Globus pallidus (tissue), 1 donor: ENCODE measurements at places on chromosomes 2 and 18.

DNA sequence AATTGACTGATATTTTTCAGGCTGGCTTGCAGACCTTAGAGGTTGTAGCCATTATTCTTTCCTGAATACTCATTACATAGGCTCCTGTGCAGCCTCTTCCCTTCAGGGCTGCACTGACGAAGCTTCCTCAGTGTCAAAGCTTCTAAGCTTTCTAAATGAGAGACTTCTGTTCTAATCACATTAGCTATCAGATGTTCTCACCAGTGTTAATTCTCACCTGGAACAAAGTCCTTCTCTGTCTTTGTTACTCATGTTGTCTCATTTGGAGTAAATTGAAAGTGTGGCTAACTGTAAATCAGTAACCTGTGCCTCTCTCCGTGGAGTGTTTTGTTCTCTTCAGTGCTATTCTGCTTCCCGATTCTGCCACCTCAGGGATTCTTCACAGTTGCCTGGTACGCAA is 76.9 kb downstream of the MC4R start:
- no peak for DNase-seq

- no peak for DNase-seq
These were observed 68.6 kb upstream of the COL5A2 start for GRCh38 chr2:189248141-189248540.

DNA sequence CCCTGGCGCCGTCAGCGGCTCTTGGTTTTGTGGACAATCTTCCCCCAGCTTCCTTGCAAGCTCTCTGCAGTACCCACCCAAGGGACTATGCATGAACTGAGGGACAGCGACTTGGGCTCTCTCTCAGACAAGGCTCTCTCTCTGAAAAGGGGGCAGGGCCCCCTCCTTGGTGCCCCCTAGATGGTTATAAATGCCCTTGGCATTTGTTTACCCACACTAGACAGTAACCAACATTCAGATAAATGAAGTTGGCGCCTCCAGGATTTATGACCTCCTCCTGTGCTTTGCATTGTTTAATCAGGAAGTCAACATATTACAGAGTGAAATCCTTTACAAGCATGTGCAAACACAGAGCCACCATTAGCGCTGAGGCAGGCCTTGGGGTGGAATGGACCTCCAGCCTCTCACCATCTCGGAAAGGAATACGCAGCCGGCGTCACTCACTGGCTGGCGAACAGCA is 547.4 kb upstream of the ID2 start:
- DNase-seq, result no peak

DNA sequence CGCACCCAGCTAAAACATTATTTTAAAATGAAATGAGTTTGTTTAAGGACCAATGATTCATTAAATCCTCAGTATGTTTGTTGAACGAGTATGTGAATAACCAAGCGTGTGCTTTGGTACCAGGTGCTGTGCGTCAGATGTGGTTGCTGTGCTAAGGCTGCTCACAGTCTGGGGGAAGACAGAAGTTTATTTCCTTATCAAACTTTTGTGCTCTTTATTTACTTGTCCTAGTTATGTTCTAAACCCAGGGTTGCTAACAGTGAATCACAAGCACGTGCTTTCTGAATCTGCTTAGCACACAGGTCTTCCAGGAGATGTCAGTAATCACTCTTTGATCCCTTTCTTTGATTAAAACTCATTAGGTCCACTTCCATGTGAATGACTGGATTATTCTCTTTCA is 37.0 kb downstream of the RAPGEF4 start:
- no peak for DNase-seq

DNA sequence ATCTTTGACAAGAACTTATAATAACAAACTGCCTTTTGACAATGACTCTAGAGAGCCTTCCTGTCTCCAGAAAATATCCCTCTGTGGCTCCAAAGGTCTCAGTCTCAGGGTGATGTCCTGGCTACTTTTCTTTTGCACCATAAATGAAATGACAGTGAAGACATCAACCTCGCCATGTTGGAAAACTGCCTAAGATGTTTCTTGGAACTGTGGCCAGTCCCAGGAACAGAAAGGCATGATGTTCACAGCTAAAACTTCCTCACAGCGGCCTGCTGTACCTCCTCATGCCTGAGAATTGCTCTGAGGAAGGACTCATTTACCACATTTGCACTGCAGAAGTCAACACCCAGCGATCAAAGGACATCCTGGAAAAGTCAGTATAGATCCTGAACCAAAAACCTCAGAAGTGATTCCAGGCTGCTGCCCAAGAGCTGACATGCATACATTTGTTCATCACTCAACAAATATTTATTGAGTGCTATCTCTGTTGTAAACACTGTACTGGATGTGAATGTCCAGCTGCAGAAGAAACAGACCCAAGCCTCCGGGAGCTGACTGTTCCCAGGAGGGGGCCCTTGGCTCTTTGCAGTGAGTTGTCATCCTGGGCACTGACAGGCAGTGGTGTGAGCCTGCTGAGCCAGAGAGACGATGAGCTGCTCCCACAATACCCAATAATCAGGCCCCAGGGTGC is 64.3 kb upstream of the ACSL3 start:
- peak; percentile 49 for DNase-seq

DNA sequence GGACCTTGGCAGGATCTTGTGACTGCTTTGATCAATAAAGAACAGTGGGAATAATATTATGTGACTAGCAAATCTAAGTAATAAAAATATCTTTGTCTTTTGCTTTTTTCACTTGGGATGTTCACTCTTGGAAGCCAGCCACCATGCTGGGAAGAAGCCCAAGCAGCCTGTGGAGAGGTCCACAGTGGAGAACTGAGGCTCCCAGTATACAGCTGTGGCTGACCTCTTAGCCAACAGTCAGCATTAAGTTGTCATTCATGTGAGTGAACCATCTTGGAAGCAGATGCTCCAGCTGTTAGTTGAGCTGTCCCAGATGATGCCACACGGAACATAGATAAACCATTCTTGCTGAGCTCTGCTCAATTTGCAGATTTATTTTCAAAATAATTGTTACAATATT is 160.0 kb downstream of the OSR1 start:
- peak; percentile 50 for DNase-seq

DNA sequence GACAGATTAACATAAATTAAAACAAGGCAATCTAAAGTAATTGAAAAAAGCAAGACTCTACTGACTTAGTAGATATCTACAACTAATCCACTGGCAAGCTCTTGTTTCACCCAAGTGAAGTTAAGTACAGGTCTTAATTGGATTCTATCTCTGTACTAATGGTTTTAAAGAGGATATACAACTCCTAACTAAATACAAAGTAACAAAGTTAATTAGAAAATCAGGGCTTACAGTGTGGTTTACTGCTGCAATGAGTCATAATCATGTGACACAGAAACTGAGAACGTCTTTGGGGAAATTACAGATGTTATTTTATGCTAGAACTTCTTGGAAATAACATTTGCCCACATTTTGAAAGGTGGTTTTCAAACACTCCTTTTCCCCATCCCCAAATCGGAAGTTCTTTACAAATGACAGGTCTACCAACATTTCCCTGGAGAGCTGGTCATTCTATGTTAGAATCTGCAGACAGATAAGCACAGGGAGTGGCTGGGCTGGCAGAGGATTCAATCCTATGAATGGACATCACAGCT is 245.3 kb downstream of the STK39 start:
- no peak for DNase-seq

DNA sequence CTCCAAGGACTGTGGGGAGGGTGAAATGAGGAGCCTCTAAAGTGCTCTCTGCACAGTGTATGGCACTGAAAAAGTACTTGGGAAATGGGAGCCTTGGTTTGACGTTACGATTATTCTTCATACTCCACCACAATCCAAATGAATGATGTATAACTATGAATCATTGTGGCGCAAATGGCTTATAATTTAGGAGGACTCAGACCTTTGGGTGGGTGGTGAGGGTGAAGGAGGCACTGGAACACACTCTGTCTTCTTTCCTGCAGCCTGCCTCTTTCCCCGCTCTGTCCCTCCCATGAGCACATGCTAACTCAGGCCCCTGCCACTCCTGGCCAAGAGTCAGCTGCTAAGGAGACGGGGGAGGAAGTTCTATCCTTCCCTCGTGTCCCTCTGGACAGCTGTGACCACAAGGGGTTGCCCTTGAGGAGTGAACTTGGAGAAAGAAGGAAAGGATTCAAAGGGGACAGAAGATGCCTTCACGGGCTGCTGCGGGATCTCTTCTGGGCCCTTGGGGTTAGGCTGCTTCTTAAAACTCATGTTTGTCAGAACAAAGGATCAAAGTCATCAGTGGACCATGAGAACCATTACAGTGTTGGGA is 36.5 kb downstream of the POLR1A start:
- DNase-seq, result no peak

GRCh38 chr2:15943378-15944280 is 3.3 kb downstream of the MYCN start:
- peak; percentile 87 for DNase-seq

DNA sequence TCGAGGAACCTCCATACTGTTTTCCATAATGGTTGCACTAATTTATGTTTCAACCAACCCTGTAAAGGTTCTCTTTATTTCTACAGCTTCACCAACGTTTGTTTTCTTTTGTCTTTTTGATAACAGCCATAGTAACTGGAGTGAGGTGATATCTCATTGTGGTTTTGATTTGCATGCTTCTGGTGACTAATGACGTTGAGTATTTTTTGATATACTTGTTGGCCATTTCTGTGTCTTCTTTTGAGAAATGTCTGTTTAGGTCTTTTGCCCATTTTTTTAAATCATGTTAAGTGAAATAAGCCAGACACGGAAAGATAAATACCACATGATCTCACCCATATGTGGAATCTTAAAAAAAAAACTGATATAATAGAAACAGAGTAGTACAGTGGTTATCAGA is 74.8 kb upstream of the SMIM21 start:
- no peak for DNase-seq

DNA sequence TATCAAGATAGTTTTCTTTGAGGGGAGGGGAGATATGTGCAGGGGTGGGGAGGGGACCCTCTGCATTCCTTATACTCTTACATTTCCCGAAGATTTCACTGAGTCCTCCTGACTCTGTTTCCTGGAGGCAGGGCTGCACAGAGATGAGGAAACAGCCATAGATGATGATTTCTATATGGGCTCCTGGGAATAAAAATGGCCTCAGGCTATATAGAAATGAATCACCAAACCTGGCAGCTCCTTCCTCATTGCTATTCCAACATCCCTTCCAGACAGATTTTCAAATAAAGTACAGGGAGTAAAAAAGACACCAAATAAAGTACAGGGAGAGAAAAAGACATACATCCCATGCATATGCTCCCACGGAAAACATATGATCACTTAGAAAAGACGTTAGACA is 474.8 kb upstream of the RAB6C start:
- no peak for DNase-seq

DNA sequence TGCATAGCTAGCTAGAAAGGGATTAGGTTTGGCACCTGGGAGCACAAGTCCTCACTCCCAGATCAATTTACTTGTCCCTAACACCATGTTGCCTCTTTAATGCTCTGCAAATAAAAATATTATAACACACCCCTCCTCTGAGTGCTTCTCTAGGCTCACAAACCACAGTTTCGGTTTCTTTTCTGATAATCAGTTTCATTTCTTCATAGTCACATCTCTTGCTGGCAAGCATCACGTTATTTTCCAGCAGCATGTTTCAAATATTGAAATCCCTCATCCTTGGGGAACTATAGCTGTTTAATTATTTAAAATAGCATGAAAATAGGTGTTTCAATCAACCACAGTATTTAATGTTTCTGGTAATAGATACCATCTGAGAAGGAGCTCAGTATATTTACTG is 13.9 kb upstream of the SMCHD1 start:
- DNase-seq, result peak; percentile 28

- no peak for DNase-seq
These were observed 47.8 kb downstream of the TRAPPC12 start for GRCh38 chr2:3427272-3427671.

DNA sequence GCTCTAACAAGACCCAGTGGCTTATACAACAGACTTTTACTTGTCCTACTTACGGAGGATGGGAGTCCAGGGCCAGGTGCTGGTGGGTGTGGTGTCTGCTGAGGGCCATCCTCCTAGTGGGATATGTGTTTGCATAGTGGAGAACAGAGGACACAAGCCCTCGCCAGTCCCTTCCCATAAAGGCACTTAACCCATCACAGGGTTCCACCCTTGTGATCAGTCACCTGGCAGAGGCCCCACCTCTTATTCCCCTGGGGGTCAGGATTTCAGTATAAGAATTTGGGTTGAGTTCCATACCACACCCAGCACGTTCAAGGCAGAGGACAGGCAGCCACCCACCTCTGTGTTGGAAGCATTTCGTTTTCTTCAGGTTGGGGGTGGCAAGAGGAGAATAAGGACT is 259.0 kb downstream of the AGAP1 start:
- no peak for DNase-seq

DNA sequence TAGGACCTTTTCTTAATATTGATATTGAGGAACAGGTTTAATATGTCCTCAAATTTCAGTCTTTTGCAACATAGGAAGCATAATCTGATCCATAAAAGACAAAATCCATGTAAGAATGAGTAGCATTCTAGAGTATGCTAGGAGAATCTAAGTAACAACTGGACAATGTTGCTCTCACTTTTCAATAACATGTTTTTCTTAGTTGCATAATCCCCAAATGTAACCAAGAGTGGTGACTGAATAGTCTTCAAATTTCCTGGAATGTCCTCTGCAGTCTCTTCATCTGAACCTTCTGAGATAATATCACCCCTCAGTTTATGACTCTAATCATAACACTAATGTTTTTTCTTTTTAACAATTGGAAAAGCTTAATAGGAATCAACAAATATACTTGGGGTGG is 110.0 kb upstream of the ZEB2 start:
- DNase-seq, result no peak

- no peak for DNase-seq
These were observed 331.8 kb upstream of the MYT1L start for GRCh38 chr2:2662847-2663356.

GRCh38 chr2:71060211-71060610 is 8.2 kb upstream of the NAGK start:
- no peak for DNase-seq

DNA sequence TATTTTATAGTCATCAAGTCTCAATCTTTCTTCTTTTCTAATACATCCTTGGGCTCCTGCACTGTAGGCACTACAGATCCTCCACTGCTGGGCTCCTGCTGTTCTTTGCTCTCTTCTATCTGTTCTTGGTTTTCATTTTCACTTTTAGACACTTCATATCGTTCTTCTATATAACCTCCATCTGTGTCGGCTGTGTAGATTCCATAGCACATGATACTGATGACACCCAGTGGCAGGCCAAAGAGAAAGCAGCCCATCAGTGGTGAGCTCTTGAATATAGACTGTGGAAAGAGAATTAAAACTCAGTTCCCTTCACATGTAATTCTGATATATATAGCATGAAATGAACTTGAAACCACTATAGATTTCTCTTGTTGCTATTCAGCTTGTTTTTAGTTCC is 38.0 kb downstream of the TMX3 start:
- DNase-seq, result peak; percentile 15

DNA sequence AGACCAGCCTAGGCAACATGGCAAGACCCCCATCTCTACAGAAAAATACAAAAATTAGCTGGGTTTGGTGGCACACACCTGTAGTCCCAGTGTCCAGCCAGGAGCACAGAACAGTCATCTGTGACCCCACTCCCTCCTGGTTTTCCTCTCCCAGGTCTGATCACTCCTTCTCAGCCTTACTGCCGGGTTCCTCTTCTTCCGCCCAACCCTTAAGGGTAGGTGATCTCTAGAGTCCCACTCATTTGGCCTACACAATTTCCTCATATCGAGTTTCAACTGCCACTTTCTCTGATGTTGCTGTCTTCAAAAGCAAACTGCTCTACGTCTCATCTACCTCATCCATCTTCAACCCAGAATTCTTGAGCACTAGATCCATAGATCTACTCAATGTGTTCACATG is 13.4 kb upstream of the MAT2A start:
- no peak for DNase-seq
